Activated naive CD8-positive, alpha-beta T cell treated with anti-CD3 and anti-CD28 coated beads for 36 hours (primary cell): ENCODE measurements at places on chromosomes 5 and 9.

DNA sequence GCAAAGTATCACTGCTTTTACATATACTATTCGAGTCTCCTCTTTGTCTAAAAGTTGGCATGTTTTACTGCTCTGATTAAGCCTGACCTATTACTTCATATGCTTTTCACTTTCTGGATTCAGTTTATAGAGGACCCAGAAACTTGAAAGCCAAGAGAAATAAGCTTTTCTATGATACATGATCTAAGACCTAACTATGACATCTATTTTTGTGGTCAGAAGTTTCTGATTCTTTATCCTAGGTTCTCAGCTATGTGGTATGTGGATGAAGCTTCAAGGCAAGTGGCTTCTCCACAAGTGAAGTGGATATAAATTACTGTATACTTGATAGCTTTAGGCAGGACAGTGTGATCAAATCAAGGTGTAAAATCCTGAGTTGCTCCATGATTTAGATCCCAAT is 6.3 kb downstream of the EDIL3 start:
- DNase-seq, result no peak
- H3K27me3 ChIP-seq, result peaks cover 20% of the 10 kb centered on the region
- H3K4me1 ChIP-seq, result peaks cover 5% of the 10 kb centered on the region
- no peak overlapping the region for H3K4me3 ChIP-seq
- H3K27ac ChIP-seq, result no peak overlapping the region
- H3K36me3 ChIP-seq, result no peaks in the 10 kb centered on the region

DNA sequence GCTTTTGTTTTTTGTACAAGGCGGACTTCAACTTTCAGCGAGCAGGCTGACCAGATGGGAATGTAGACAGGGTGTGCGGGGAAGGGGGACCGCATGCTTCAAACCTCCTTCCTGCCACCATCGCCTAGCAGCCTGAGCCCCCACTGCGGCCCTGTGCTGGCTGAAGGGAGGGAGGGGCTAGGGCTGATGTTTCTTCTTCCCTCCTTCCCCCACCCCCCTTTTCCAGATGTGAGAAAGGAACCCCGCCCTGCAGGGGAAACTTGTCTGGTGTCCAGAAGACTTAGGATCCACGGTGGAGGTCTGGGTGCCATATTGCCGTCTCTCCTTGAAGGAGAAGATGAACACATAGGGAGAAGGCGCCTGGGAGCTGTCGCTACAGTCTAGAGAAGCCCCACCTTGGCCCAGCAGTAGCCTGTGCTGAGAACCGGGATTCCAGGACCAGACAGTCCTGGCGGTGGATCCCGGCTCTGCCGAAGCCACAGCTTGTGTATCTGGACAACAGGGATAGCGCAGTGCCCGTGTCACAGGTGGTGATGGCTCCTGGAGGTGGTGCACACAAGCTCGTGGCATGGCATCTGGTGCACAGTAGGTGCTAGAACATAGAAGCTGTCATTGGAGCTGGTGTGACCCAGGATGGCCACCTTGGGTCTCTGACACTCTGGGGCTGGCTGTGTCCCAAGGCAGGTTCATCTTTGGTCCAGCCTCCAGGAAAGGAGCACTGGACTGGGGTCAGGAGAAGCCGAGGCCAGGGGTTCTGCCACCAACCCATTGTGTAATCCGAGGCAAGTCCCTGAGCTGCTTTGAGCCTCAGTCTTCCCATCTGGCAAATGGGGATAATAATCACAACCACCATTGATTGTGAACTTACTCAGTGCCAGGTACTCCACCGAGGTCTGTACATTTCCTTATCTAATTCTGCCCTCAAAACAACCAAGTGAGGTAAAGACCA is 205.6 kb downstream of the C9orf50 start:
- no peak overlapping the region for H3K4me3 ChIP-seq
- H3K27ac ChIP-seq, result no peak overlapping the region
- no peaks in the 10 kb centered on the region for H3K27me3 ChIP-seq

GRCh38 chr5:41363343-41363986 is 146.9 kb downstream of the PLCXD3 start:
- H3K36me3 ChIP-seq, result no peaks in the 10 kb centered on the region
- no peak overlapping the region for H3K27ac ChIP-seq
- H3K4me3 ChIP-seq, result no peak overlapping the region
- DNase-seq, result no peak

DNA sequence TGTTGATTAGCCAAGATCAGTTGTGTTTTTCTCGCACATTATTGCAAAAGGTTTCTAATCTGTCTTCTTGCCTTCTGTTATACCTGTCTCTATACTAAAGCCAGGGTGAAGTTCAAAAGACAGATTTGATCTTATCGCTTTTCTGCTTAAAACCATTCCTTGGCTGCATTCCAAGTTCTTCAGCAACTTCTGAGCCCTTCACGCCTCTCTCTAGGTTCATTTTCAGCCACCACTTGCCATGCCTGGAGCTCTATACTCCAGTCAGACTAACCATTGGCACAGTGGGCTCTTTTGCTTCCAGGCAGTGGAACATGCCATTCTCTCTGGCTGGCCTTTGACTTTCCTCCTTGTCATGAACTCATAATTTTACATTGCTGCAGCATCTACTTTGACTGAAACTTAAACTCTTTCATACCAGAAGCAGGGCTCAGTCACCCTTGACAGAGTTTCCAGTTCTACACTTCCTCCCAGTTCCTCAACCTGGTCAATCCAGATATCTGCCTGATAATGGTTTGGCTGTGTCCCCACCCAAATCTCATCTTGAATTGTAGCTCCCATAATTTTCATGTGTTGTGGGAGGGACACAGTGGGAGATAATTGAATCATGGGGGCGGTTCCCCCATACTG is 114.4 kb downstream of the SLC12A2 start:
- no peak overlapping the region for H3K4me3 ChIP-seq
- peaks cover 29% of the 10 kb centered on the region for H3K36me3 ChIP-seq
- H3K4me1 ChIP-seq, result peaks cover 30% of the 10 kb centered on the region
- no peak for DNase-seq

- peaks cover 14% of the 10 kb centered on the region for H3K4me1 ChIP-seq
- DNase-seq, result no peak
- peaks cover 80% of the 10 kb centered on the region for H3K36me3 ChIP-seq
- H3K27me3 ChIP-seq, result no peaks in the 10 kb centered on the region
Measured at GRCh38 chr9:112288029-112288428, 45.4 kb downstream of the PTBP3 start.

- no peak overlapping the region for H3K27ac ChIP-seq
- peaks cover 4% of the 10 kb centered on the region for H3K4me1 ChIP-seq
- DNase-seq, result no peak
- H3K36me3 ChIP-seq, result no peaks in the 10 kb centered on the region
Measured at GRCh38 chr5:96256795-96257470, 176.1 kb downstream of the PCSK1 start.

DNA sequence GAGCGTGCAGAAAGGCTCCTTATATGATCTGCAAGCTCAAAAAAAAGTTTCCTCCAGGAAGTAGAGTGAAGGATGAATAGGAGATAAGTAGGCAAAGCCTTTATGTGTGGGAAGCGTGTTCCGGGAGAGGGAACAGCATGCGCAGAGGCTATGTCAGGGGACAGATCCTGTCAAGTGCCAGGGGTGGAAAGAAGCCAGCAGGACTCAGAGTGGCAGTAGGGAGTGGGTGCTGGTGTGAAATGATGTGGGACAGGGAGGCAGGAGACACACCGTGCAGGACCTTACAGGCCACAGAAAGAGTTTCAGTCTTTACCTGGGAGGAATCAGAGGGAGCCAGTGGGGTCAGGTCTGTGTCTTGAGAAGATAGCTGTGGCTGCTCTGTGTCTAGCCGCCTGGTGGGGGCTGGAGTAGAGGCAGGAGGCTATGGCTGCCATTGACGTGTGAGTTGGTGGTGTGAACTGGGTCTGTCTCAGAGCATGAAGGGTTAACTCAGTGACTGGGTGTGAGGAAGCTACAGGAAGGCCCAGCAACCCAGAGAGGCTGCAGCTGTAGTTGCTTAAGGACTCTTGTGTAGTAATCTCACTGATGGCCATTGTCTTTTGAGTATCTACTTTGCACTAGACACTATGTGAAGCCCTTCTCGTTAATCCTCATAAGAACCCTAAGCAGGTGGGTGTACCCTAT is 71.3 kb downstream of the PPARGC1B start:
- no peaks in the 10 kb centered on the region for H3K27me3 ChIP-seq
- H3K36me3 ChIP-seq, result no peaks in the 10 kb centered on the region
- no peak overlapping the region for H3K27ac ChIP-seq
- DNase-seq, result no peak

GRCh38 chr5:9604416-9604815 is 25.7 kb downstream of the TAS2R1 start:
- no peak overlapping the region for H3K4me3 ChIP-seq
- DNase-seq, result no peak
- H3K4me1 ChIP-seq, result no peaks in the 10 kb centered on the region
- no peak overlapping the region for H3K27ac ChIP-seq
- H3K36me3 ChIP-seq, result no peaks in the 10 kb centered on the region

DNA sequence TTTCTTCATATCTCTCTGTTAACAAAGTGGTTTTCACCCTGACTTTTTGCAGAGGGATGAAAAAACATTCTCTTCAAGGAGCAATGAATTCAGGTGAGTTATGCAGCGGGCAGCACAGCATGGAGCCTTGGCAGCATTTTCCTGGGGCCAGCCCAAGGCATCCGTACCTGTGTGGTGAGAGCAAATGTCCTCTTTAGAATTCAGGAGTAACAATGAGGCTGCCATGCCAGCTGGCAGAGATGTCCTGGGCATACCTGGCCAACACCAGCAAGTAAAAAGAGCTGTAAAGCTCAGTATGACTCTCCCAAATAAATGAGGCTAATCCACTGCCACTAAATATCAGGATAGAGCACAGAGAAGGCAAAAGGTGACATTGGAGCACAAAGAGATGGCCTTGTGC is 277.6 kb upstream of the TRPC7 start:
- H3K27ac ChIP-seq, result no peak overlapping the region
- no peak for DNase-seq
- no peak overlapping the region for H3K4me3 ChIP-seq
- H3K4me1 ChIP-seq, result no peaks in the 10 kb centered on the region
- no peaks in the 10 kb centered on the region for H3K27me3 ChIP-seq

DNA sequence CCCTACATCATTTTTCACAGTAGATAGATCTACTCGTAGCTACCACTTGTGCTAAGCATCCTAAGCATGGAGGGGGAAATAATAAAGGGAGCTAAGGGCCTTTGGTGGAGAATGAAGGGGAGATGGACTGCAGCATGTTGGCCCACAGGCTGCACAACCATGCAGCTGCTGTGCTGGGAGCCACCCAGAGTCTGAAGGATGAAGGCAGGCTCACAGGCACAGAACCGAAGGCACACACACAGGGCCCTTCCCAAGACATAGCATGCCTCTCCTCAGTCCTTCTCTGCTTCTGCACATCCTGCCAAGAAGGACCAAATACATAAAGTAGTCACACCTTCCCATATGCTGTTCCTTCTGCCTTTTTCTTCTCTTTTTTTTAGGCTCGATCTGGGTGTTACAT is 6.6 kb downstream of the FAM193B start:
- H3K27me3 ChIP-seq, result no peaks in the 10 kb centered on the region
- peaks cover 9% of the 10 kb centered on the region for H3K36me3 ChIP-seq
- no peak overlapping the region for H3K4me3 ChIP-seq
- no peak for DNase-seq

GRCh38 chr5:74196233-74196632 is 444.3 kb downstream of the ENC1 start:
- no peak overlapping the region for H3K27ac ChIP-seq
- H3K36me3 ChIP-seq, result no peaks in the 10 kb centered on the region
- H3K27me3 ChIP-seq, result peaks cover 4% of the 10 kb centered on the region
- no peak for DNase-seq
- H3K4me3 ChIP-seq, result no peak overlapping the region

- H3K27ac ChIP-seq, result no peak overlapping the region
- H3K27me3 ChIP-seq, result no peaks in the 10 kb centered on the region
- no peaks in the 10 kb centered on the region for H3K36me3 ChIP-seq
- no peak overlapping the region for H3K4me3 ChIP-seq
- DNase-seq, result peak; percentile 29
- H3K4me1 ChIP-seq, result no peaks in the 10 kb centered on the region
Measured at GRCh38 chr9:91727316-91727861, 222.6 kb downstream of the ROR2 start.

- H3K36me3 ChIP-seq, result no peaks in the 10 kb centered on the region
- no peak for DNase-seq
- no peak overlapping the region for H3K27ac ChIP-seq
- no peak overlapping the region for H3K4me3 ChIP-seq
- H3K27me3 ChIP-seq, result no peaks in the 10 kb centered on the region
- no peaks in the 10 kb centered on the region for H3K4me1 ChIP-seq
Measured at GRCh38 chr9:130158001-130158400, 14.2 kb upstream of the NCS1 start.

DNA sequence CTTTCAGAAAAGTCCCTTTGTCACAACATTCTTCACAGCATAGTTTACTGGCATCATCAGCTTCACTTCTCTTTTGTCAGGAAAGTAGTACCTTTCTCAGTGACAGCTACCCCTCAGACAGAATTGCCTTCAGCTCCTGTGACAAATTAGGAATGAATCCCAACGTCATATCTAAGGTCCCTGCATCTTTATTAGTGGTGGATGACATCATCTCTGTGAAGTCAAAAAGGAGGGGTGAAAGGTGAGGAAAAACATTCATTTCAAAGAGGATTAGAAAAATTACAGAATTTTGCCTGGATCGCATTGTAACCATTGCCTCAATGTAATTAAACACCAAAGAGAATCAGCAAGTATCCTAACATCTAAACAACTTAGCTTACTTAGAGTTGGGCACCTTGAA is 7.9 kb upstream of the INSL6 start:
- H3K4me3 ChIP-seq, result no peak overlapping the region
- no peaks in the 10 kb centered on the region for H3K27me3 ChIP-seq
- no peak overlapping the region for H3K27ac ChIP-seq
- no peaks in the 10 kb centered on the region for H3K4me1 ChIP-seq
- DNase-seq, result no peak

DNA sequence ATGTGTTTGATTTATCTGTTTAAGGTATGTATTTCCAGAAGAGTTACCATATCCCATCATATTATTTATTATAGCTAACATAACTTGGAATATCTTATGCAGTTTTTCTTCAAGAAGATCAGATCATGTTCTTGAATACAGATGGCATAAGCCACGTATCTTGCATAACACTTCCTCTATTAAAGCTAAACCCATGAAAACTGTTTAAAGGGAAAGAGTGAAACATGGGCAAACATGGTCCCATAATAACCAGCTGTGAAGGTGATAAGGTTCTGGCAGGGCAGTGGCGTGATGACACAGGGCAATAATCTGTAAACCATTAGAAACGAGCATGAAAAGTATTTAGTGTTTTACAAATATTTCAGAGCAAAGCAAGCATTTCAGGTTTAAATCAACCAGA is 34.2 kb downstream of the EFNA5 start:
- no peak overlapping the region for H3K4me3 ChIP-seq
- H3K27ac ChIP-seq, result no peak overlapping the region
- H3K4me1 ChIP-seq, result no peaks in the 10 kb centered on the region
- DNase-seq, result no peak
- H3K27me3 ChIP-seq, result peaks cover 23% of the 10 kb centered on the region

DNA sequence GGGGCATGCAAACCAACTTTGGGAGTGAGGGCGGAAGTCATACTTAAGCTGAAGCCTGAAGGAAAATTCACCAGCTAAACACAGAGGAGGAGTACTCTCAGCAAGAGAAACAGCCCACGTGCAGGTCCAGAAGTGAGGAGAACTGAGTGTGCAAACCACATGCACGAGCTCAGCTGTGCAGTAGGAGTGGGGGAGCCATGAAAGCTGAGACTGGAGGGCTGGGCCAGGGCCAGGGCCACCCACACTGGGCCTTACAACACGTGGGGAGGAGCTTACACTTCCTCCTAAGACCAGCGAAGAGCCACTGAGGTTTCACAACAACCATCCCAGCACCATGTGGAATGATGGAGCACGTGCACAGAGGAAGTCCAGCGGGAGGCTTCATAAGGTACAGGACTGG is 9.3 kb upstream of the WWC1 start:
- peaks cover 3% of the 10 kb centered on the region for H3K4me1 ChIP-seq
- no peak overlapping the region for H3K4me3 ChIP-seq
- H3K36me3 ChIP-seq, result no peaks in the 10 kb centered on the region
- no peak for DNase-seq
